Eye (tissue), 1 donor: ENCODE measurements at places on chromosomes 3 and 15.

- DNase-seq, result no peak
These were observed 107.9 kb downstream of the GMPS start for GRCh38 chr3:155978324-155978723.

GRCh38 chr3:140906785-140907184, 34.9 kb upstream of the SLC25A36 start:
- DNase-seq, result no peak

DNA sequence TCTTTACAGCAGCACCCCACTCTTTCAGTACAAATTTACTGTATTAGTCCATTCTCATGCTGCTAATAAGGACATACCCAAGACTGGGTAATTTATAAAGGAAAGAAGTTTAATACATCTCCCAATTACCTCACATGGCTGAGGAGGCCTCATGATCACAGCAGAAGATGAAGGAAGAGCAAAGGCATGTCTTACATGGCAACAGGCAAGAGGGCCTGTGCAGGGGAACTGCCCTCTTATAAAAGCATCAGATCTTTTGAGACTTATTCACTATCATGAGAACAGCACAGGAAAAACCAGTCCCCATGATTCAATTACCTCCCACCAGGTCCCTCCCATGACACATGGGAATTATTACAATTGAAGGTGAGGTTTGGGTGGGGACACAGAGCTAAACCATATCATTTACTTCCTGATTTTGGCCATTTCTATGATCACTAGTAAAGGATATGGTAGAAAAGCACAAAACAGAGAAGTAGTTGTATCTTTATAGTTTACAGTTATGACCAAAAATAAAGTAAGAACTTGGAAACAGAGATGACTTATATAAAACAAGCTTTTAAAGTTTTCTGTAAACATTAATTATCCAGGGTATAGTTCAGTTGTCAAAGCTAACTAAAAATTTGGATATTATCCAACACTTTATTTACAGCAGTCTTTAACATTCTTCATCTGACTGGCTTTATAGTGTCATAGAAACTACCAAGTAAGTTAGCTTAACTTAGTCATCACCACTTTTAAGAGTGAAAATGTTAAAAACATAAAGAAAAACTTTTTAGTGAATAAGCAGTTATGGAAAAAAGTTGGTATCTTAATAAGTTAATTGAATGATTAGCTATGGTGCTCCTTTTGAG, 40.2 kb downstream of the P2RY1 start:
- DNase-seq, result no peak

DNA sequence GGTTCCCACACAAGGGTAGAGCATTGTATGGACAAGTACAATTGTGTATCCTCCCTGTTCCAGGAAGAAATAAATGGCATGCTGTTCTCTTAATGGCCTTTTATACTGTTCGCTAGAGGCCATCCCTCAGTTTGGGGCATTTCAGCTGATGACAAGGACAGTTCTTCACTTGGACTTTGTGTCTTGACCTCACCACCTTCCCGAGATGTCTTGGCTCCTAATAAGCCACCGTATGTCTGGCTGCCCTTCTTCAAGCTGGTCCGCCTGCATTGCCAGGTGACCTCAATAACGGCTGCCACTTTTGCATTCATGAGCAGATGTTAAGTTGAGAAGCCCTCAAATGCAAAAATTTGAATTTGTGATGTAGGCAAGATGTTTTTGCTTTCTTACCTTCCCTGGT, 24.1 kb downstream of the ZBTB38 start:
- DNase-seq, result no peak

DNA sequence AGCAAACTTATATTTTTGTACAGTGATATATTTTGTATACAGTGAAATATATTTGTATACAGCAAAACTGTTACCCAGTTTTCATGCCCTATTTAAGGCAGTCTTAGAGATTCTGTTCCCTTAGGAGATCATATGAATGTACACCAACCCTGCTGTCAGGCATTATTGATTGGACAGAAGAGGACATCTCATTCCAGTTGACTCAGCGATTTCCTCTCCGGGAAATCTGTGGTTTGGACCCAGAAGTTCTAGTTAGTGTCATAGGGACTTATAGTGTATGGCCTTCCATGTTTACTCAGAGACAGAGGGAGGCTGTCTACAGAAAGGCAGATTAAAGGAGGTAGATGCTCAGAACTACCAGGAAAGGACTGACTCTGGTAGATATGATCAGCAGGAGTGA, 318.8 kb upstream of the KCNMB2 start:
- no peak for DNase-seq

- DNase-seq, result peak; percentile 80
These were observed 258.9 kb upstream of the MEIS2 start for GRCh38 chr15:37359101-37359892.

GRCh38 chr15:40479024-40479423, 8.2 kb downstream of the CHST14 start:
- DNase-seq, result no peak

DNA sequence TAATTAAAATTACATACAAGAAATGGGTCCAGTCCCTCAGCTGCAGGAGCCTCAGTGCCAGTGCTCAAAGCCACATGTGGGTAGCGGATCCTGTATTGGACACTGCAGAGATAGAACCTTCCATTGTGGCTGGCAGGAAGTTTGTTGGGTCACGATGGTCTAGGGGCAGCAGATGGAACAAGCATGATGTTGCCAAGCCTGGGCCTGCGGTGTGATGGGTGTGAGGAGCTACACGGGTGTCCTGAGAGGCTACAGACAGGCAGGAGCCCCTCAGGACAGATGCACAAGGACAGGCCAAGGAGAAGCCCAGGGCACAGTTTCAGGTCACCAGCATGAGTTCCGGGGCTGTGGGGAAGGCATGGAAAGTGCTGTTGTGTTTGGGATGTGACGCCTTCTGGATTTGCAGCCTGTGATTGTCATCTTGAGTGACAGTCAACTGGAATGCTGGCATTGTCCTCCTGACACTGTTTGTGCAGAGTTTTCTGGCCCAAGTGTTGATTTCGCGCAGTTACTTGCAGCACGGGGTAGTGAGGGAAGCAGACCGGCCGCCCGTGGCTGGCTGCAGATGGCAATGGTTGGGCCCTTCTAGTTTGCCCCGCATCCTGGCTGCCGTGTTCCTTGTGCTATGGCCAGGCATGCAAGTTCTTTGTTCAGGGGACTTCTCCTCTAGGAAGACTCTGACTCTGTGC, 177.1 kb downstream of the NSMCE3 start:
- DNase-seq, result no peak

DNA sequence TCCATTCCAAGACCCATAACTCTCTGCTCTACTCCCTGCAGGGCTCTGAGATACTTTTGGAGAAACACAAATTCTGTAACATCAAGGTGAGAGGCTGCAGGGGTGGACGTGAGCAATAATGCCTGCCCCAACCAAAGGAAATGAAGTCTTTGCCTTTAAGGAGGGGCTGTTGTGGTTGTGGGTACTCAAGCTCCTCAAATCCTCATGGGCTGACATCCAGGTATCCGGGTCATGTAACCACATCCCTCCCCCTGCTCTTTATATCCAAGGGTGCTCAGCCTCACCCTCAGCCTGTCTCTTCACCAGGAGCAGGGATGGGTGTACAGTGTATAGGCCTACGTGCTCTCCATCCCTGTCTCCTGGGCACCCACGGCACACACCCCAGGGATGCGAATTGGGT, 32.3 kb downstream of the NOX5 start:
- no peak for DNase-seq

DNA sequence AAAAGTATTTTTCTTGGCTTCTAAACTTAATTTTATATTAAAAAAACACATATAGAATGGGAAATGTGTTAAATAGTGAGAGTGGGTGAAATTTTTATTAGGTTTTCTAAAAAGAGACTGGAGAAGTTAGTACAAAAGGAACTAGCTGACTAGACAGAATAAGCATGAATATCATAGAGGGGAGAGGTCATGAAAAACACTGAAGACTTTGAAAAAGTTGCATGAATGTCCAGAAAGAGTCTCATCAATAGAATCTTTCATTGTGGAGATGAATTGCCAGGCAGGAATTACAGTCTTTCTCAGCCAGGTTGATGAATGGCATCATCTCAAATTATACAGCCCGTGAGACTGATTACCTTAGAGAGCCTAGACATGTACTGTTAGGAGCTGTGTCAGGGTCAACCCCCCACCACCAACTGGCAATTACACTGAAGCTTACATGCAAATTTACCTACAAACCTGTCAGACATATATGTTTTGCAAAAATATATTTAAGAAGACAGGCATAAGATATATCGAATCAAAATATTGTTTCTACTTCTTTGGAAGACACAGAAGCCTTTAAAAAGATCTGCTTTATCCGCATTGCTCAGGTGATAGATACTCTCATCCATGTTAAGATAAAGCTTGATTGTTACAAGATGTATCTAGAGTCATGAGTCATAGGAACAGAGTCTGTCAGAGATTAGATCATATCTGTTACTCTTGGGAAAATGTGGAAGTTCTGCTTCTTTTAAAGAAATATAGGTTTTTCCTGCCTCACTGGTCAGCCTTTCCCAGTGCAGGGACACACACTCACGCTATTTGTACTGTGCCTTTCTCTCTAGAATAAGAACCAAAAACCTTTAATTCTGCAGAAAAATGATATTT, 34.8 kb upstream of the PFN2 start:
- DNase-seq, result no peak

GRCh38 chr3:151281671-151282324, 3.5 kb upstream of the P2RY14 start:
- no peak for DNase-seq
